ACHN (cell line): ENCODE measurements at places on chromosomes 12 and 14.

- peak; percentile 39 for DNase-seq
Observed at GRCh38 chr14:103825101-103825500, 22.3 kb downstream of the PPP1R13B start.

- DNase-seq, result no peak
Observed at GRCh38 chr12:128606051-128606450, 217.7 kb downstream of the SLC15A4 start.

GRCh38 chr14:77580477-77580876 lies 36.0 kb downstream of the SPTLC2 start:
- DNase-seq, result no peak

- DNase-seq, result no peak
Observed at GRCh38 chr14:44385906-44386305, 121.2 kb downstream of the FSCB start.

GRCh38 chr12:59322473-59322872 lies 273.4 kb upstream of the SLC16A7 start:
- no peak for DNase-seq

GRCh38 chr14:51855234-51855633 lies 5.2 kb upstream of the GNG2 start:
- no peak for DNase-seq

DNA sequence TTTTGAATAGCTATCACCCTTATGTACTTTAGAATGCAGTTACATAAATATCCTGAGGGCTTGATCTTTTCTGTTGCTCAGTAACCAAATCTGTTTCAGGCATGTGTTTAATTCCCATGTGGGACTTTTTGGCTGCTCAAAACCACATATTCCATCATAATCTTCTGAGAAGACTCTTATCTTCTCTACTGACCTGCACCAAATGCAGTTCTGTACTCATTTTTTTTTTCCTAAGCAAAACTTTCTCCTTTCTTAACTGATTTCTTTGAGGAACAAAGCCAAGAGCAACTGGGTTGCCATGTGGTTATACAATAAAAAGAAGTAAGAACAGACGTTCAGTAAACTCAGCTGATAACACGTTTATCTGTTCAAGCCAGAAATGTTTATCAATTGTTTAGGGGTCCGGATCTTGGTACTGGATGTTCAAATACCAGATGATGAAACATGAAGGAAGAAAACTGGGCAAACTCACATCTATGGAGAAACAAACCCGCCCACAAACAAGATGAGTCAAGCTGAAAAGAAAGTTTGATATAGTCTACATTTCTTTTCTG lies 50.1 kb downstream of the TMEM132C start:
- DNase-seq, result no peak

DNA sequence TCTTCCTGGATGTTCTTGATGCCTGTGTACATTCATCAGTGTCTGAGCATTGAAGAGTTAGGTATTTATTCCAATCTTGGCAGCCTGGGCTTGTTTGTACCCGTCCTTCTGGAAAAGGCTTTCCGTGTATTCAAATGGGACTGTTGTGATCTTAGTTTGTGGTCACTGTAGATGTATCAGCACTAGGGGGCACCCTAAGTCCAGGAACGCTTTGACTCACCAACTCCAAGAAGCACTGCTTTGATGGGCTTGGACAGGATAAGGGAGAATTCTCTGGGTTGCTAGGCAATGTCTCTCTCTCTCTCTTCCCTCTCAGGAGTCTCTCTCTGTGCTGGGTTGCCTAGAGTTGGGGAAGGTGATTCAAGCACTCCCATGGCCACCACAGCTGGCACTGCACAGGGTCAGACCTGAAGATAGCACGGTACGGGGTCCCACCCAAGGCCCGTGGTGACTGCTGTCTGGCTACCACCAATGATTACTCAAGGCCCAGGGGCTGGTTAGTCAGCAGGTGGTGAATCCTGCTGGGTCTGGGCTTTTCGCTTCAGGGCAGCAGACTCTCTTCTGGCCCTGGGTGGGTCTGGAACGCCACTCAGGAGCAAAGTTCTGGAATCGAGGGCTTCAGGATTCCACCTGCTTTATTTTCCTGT lies 211.1 kb upstream of the RGS6 start:
- peak; percentile 45 for DNase-seq

DNA sequence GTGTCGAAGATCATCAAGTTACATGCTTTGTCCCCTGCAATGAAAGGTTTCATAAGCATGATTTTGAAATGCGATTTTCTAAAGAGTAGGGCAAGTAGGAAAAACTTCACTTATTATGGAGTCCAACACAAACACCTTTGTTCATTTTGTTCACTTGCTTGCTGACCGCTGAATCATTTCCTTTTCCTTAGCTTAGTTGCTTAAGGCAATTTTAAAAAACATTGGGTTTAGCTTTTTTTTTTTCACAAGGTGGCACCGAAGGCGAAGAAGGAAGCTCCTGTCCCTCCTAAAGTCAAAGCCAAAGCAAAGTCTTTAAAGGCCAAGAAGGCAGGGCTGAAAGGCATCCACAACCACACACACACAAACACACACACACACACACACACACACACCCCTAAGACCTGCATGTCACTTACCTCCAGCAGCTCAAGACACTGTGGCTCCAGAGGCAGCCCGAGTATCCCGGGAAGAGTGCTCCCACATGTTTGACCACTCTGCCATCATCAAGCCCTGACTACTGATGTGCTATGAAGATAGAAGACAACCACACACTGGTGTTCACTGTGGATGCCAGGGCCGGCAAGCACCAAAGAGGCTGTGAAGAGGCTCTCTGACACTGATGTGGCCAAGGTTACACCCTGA lies 11.4 kb downstream of the MANSC1 start:
- DNase-seq, result no peak

GRCh38 chr12:113684053-113684907 lies 212.6 kb upstream of the LHX5 start:
- no peak for DNase-seq

- no peak for DNase-seq
Observed at GRCh38 chr12:38157933-38158401, 158.6 kb upstream of the ALG10B start.

DNA sequence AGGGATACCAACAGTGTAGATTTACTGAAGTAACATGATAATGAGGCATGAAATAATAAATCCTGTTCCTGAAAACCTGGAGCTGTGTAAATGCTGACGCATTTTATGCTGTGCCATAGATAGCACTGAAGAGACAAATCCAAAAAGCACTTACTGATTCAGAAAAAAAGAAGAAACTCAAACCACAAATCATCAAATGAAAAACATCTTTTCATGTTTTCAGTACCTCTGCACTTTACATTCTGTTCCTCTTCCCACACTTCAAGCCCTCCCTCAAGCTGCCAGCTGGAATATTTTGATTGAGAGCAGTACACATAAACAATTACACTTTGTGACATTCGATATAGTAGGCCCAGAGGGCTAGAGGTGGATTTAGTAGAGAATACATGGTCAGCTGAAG lies 362.3 kb downstream of the NAV3 start:
- no peak for DNase-seq

DNA sequence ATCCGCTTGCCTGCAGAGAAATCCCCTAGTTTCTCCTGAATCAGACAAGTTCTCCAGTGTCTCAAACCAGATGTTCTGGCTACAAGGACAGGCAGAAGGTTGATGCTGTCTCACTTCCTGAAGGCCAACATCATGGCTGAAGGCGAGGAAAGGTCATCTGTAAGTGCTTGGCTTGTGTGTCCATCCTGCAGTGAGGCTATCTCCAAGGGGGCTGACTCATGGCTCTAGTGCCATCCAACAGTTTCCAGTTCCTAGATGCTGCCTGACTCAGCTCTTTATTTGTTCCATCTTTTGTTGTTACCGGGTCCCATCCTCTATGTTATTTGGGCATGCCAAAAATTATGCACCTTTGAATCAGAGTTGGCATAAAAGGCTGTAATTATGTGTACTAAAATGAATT lies 232.1 kb upstream of the TBX3 start:
- no peak for DNase-seq

- no peak for DNase-seq
Observed at GRCh38 chr12:4049298-4050080, 176.3 kb upstream of the PARP11 start.

DNA sequence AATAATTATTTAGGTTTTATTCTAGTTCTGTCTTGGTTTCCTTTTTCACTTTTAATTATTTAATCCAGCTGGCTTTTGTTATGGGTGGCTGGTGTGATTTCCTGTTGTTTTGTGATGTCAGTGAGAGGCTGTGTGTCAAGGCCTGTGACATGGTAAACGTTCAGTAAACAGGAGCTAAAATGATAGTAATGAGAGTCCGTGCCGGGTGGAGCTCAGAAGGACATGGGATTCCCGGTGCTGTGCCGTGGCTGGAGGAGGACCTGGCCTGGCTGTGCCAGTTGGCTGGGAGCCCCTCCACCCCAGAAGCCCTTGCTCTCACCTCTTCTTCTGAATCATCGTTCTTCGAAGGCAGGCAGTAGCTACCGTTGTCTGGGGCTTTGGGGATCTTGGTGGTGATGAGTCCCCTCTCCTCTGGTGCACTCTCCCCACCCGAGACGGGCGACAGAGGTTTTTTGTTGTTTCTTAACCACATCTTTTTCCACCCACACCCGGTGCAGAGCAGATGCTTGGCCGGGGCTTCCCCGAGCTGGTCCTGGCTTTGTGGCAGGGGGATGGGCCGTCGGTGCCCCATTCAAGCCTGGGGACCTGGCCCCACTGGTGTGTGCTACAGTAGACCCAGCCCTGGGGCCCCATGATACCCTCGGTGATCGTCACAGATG lies 29.1 kb downstream of the SH2B3 start:
- peak; percentile 36 for DNase-seq

- no peak for DNase-seq
Observed at GRCh38 chr14:104465482-104466390, 113.8 kb upstream of the C14orf180 start.

DNA sequence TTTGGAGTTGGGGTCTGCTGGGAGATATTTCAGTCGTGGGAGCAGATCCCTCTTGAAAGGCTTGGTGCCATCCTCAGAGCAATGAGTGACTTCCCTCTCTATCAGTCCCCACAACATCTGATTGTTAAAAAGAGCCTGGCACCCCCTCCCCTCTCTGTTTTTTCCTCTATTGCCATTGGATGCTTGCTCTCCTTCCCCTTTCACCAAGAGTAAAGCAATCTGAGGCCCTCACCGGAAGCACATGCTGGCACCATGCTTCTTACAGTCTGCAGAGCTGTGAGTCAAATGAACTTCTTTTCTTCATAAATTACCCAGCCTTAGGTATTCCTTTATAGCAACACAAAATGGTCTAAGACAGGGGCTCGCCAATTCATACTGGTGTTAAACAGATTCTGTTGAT lies 99.1 kb upstream of the CCND2 start:
- no peak for DNase-seq

GRCh38 chr12:121131941-121132341 lies 735 bp upstream of the P2RX7 start:
- DNase-seq, result no peak

GRCh38 chr12:52791271-52792184 lies 4.4 kb downstream of the KRT3 start:
- no peak for DNase-seq

GRCh38 chr14:37559386-37559785 lies 35.7 kb downstream of the FOXA1 start:
- no peak for DNase-seq

- no peak for DNase-seq
Observed at GRCh38 chr12:67388331-67389138, 119.4 kb downstream of the CAND1 start.

DNA sequence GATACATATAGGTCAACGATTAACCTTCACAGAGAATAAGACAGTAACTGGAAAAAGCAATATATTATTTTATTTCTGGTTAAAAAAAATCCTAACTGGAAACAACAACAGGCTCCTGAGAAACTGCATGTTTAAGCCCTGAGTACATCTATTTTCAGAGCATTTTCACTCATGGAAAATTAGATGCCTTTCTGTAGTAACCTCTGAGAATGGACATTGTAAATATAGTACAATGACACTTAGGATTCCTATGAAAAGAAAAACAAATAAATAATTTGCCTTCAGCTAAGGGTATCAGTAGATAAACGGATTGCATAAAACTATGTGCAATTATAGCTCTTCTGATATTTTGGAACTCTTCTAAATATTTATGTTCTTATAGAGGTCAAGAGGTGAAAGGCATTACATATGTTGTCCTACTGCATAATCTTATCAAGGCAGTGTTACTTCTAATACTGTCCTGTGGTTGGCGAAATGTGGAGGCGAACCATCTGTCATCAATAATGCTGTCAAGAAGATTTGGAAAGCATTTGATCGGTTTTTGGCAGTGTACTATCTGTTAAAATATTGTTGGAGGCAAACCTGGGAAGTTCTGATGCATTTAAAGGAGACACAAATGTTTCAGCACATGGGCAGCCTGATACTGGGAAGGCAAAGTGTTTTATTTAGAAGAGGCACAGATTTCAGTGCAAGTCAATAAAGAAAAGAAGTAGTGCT lies 381.8 kb downstream of the BTG1 start:
- no peak for DNase-seq

GRCh38 chr12:45256721-45257120 lies 40.8 kb downstream of the ANO6 start:
- no peak for DNase-seq

- no peak for DNase-seq
Observed at GRCh38 chr14:53735916-53736315, 220.7 kb downstream of the BMP4 start.

DNA sequence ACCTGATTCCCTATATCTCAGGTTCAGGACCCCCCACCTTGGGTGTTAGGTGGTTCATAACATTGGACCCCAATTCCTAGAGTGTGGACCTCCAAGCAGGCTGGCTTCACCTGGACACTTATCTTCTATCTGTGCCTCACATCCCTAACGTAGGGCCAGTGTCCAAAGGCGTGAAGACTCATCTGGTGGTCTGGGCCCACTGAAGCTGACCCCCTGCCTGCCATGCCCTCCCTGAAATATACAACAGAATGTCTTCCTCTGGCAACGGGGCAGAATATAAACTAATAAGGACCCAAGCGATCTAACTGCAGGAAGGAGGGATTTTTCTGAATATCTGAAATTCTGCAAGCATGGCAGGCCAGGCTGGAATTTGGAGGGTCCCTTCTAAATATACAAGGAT lies 5.6 kb downstream of the HOXC13 start:
- no peak for DNase-seq

GRCh38 chr12:19191563-19191962 lies 62.0 kb downstream of the PLEKHA5 start:
- peak; percentile 86 for DNase-seq
